Stomach (tissue), 19 donors: ENCODE measurements at places on chromosomes 12 and 14. TPM values are rescaled to one million over a fixed set of nuclear protein-coding genes. Genes with fewer than 3 reads are reported as not detected.

POTEG gene
- not detected for polyA plus RNA-seq

TPH2 gene
- not detected for polyA plus RNA-seq

ST8SIA1 gene
- 2.0 TPM for polyA plus RNA-seq

MMP17 gene
- 2.0 TPM for polyA plus RNA-seq

SLC10A1 gene
- polyA plus RNA-seq, result not detected

DHRS2 gene
- 9.7 TPM for polyA plus RNA-seq

GPR65 gene
- 0.48 TPM for polyA plus RNA-seq

ALDH2 gene
- 296 TPM for polyA plus RNA-seq

CLEC14A gene
- 1.8 TPM for polyA plus RNA-seq

CISTR gene
- not detected for polyA plus RNA-seq

KLRK1 gene
- 2.4 TPM for polyA plus RNA-seq

NXPH4 gene
- polyA plus RNA-seq, result 0.44 TPM

TAS2R20 gene
- not detected for polyA plus RNA-seq

ANO4 gene
- polyA plus RNA-seq, result not detected

OTX2 gene
- not detected for polyA plus RNA-seq

RFX4 gene
- not detected for polyA plus RNA-seq

MYO1H gene
- not detected for polyA plus RNA-seq

MYL6 gene
- polyA plus RNA-seq, result 3,569 TPM

INHBE gene
- polyA plus RNA-seq, result not detected

C14orf39 gene
- polyA plus RNA-seq, result not detected

CFAP251 gene
- polyA plus RNA-seq, result not detected

ZNF605 gene
- 2.2 TPM for polyA plus RNA-seq

C3AR1 gene
- 6.1 TPM for polyA plus RNA-seq

WNT5B gene
- polyA plus RNA-seq, result 13.6 TPM

TESPA1 gene
- 0.83 TPM for polyA plus RNA-seq

MYH6 gene
- 3.2 TPM for polyA plus RNA-seq

ACOT6 gene
- not detected for polyA plus RNA-seq

SLC2A14 gene
- 0.61 TPM for polyA plus RNA-seq

CAPZA3 gene
- 4.3 TPM for polyA plus RNA-seq

SLC25A21 gene
- 1.2 TPM for polyA plus RNA-seq

KRT81 gene
- 0.15 TPM for polyA plus RNA-seq
